Right renal cortex interstitium (tissue), 3 donors: ENCODE measurements at places on chromosomes 6 and 20. TPM values are rescaled to one million over a fixed set of nuclear protein-coding genes. Genes with fewer than 3 reads are reported as not detected.

The EIF2S2 gene
- 52.3 TPM for polyA plus RNA-seq

The HLA-DMB gene
- 80.3 TPM for polyA plus RNA-seq

The SLC22A3 gene
- 5.0 TPM for polyA plus RNA-seq

The CYP21A2 gene
- polyA plus RNA-seq: 0.58 TPM

GRCh38 chr6:66858196-66858595, 1151.2 kb upstream of the EYS start:
- no peak for DNase-seq

DNA sequence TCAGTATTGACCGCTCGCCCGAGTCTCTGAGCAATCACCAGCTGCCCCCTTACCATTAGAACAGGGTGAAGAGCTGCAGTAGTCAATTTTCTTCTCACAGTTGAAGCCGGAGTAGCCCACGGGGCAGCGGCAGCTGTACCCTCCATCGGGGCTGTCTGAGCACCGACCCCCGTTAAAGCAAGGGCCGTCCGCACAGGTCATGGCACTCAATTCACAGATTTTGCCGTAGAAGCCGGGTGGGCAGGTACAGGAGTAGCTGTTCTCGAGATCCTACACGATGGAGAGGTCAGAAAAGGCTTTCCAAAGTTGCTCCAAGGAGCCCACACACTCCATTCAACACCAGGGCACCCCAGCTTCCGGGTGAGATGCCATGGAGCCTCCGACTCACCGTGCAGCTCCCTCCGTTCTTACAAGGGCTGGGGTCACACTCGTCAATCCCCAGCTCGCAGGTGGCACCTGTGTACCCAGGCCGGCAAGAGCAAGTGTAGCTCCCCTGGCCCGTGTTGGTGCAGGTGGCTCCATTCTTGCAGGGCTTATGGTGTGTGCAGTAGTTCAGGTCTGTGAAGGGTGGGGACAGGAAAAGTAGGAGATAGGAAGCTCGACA, 5.9 kb downstream of the DLL1 start:
- DNase-seq: no peak

GRCh38 chr6:142846883-142847287, 98.1 kb downstream of the HIVEP2 start:
- DNase-seq: no peak

- peak; percentile 21 for DNase-seq
These were observed 995 bp upstream of the GSTA4 start for GRCh38 chr6:52995913-52996645.

- DNase-seq: no peak
These were observed 919.0 kb downstream of the KIF16B start for GRCh38 chr20:15654208-15654649.

DNA sequence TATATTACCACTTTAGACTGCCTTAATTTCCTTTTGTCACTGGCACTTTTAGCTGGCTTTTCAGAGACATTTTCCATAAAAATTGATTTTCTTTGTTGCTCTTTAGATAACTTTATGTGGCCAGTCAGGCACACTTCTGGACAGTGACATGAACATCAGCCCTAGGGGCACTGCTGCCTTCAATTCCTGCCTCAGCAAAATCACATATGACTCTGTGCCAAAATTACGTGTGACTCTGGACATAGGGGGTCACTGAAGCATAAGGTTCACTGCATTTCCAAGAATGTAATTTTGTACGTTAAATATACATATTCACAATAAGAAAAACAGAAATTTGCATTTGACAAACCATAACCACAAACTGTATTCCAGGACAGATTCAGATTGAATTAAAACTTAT, 66.5 kb downstream of the ESF1 start:
- no peak for DNase-seq

The ULBP3 gene
- 8.1 TPM for polyA plus RNA-seq

- DNase-seq: no peak
These were observed 67.6 kb downstream of the SLC22A2 start for GRCh38 chr6:160190973-160191372.

- DNase-seq: no peak
These were observed 34.5 kb downstream of the GFRA4 start for GRCh38 chr20:3628502-3629314.

DNA sequence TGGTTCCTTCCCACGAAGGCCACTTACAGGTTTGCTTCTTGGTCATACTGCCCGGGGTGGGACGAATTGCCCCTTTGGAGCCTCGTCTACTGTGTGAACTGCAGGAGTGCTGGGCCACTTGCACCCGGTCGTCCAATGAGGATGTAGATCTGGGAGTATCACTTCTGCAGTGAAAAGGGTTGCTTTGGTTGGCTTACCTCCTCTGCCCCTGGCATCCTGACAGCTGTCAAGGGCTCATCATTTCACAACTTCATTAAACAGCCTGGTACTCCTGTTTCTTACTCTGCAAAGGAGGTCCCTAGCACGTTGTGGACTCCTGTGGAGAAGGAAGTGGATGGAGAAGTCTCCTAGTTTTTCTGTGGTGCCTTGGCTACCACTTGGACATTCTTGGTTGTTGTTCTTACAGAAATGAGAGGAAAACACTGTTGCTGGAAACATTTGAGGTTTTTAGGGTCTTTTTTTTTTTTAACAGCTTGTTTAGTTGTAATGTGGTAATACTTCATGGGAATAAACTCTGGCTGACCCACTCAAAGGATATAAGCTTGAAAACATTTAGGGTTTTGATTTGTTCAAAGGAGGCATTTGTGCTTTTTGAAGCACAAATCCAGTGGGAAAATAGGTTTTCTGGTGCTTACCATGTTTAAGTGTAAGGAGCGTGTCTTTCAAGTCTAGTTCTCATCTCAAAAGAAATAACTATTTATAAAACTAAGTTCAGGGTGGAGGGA, 60.7 kb downstream of the AKAP12 start:
- DNase-seq: no peak

GRCh38 chr6:3838992-3839867, 9.9 kb upstream of the FAM50B start:
- no peak for DNase-seq

DNA sequence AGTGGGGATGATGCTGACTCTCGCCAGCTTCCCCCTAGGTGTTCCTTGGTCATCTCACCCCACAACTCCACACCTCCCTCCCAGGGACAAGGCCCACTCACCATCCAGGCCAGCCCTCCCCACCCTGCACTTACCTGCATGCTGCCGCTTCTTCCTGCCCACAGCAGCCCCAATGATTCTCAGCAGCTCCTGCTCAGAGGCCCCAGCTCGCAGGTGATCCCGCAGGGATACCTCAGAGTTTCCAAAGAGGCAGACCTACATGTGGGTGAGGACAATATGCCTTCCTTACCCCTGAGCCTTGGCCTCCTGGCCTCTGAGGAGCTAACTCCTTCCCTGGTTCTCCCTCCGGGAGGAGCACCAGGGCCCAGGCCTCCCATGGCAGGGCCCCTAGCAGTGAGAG, 24.6 kb downstream of the MOCS1 start:
- no peak for DNase-seq

DNA sequence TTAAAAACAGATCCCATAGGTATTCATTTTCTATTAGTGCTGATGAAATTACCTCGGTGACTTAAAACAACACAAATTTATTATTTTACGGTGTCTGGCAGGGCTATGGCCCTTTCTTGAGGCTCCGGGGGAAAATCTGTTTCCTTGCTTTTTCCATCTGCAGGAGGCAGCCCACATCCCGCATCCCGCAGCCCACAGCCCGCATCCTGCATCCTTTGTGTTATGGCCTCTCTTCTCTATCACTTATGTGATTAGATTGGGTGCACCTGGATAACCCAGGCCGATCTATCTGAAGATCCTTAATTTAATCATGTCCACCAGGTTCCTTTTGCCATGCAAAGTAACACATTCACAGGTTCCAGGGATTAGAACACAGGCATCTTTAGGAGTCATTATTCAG, 407.8 kb downstream of the CDC5L start:
- no peak for DNase-seq

The JAG1 gene
- polyA plus RNA-seq: 163 TPM

DNA sequence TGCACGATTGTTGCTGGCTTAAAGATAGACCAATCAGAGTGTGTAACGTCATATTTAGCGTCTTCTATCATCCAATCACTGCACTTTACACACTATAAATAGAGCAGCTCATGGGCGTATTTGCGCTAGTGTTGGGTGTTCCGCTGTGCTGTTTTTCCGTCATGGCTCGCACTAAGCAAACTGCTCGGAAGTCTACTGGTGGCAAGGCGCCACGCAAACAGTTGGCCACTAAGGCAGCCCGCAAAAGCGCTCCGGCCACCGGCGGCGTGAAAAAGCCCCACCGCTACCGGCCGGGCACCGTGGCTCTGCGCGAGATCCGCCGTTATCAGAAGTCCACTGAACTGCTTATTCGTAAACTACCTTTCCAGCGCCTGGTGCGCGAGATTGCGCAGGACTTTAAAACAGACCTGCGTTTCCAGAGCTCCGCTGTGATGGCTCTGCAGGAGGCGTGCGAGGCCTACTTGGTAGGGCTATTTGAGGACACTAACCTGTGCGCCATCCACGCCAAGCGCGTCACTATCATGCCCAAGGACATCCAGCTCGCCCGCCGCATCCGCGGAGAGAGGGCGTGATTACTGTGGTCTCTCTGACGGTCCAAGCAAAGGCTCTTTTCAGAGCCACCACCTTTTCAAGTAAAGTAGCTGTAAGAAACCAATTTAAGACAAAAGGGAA, 57.9 kb downstream of the TRIM38 start:
- DNase-seq: peak; percentile 94

The PNLDC1 gene
- polyA plus RNA-seq: 1.6 TPM

The PRND gene
- 4.2 TPM for polyA plus RNA-seq

The XKR7 gene
- polyA plus RNA-seq: 0.24 TPM

The SLC17A2 gene
- 0.35 TPM for polyA plus RNA-seq

- no peak for DNase-seq
These were observed 365.0 kb upstream of the ID4 start for GRCh38 chr6:19472153-19472552.

The HSPA1L gene
- 4.3 TPM for polyA plus RNA-seq

DNA sequence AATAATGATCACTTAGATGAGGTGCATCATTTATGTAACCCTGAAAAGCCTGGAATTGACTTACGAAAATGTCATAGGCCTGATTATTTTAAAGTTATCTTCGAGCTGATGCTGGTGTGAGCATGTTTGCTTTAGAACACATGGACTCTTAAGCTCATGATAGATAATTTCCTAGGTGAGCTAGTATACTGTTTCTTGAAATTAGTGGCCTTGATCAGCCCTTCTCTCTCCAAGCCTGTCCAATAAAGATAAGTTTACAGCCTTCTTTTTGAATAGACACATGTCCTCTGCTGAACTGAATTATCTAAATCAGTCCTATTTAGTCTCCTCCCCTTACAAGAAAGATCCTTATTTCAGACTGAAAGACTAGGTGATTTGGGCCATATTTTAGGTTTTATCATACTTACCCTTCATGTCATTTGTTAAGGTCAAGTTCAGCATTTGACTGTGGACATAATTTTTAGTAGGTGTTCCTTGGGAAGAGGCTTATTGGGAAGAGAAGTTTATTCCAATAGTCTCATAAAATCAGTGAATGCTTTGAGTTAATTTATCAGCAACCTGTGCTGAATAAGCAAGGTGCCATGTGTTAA, 15.3 kb downstream of the FOXO3 start:
- no peak for DNase-seq

DNA sequence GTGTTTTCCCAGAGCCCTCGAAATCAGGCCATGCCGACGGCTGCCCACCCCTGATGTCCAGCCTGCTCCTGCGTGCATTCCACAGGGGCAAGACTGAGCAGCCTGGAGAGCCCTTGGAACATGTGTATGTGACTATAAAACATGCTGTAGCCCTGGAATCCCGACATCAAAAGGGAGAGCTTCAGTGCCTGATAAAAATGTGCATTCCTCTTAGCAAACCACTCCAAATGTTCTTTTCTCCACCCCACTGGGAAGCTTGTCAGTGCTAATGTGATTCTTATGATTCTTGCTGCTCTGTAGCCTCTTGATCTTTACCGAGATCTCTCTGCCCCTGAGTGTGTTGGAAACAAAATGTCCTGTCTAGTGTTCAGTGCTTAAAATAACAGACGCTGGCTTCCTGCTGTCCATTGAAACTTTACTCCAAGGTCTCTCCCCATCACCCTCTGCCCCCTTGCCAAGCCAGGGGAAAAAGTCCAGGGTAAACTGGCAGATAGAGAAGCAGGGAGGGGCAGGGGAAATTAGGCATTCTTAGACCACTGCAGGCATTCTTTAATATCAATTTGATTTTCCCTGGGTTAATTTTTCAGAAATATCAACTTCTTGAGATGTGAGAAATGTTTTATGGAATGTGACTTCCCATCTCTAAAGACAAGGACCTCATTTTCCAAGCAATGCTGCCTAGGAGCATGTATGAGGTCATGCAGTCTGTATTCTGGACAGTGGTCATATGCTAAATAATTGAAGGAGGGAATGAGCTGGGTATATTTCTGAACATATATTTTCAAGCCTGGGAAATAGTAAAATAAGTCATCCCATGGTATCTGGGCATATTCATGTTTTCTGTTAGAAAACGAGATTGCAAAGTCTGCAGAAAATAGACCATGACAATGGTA, 73.8 kb upstream of the ISM1 start:
- DNase-seq: no peak

DNA sequence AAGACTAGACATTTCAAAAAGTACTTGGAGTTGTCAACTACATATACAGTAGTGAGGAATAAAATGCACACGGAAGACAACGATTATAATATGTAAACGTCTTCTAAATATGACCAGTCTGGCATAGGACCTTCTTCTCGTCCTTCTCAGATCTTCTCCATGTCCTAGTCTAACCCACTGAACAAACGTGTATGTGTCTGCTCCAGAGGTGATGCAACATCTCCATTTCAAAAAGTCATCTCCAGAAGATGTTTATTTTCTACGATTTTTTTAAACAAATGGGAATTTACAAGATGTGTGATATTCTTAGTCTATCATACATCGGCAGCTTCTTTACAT, 89.9 kb downstream of the GPX5 start:
- no peak for DNase-seq

The SS18L1 gene
- 19.0 TPM for polyA plus RNA-seq

GRCh38 chr6:101918471-101918870, 525.0 kb downstream of the GRIK2 start:
- DNase-seq: no peak

The PMEPA1 gene
- 21.3 TPM for polyA plus RNA-seq

DNA sequence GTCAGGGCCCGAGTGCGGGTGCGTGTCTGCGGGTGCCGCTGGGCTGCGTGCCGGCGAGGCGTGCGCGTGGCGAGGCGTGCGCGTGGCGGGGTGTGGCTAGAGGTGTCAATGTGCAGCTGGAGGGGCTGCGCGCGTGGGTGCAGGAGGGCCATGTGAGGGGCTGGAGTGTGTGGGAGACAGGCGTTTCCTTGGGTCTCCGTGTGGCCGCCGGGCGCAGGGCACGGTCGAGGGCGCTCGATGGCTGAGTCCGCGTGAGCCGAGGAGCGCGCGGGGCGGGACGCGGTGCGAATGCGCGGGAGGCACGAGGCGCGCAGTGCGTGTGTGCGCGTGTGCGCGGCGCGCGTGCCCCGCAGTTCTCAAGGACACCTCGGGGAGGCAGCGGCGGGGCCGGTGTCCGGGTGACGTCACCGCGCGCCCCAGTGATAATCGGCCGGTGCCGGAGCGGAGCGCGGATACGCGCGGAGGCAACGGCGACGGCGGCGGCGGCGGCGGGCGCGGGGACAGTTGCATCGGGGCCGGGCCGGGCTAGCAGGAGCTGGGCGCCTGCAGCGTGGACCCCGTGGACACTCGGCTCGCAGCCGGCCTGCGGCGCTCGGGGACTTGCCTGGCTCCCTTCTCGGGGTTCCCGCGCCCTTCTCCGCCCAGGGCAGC, 38.7 kb downstream of the YTHDF1 start:
- no peak for DNase-seq

GRCh38 chr20:44496976-44497375, 21.3 kb downstream of the TTPAL start:
- no peak for DNase-seq

The GPSM3 gene
- polyA plus RNA-seq: 7.7 TPM

The RGL2 gene
- polyA plus RNA-seq: 95.5 TPM

GRCh38 chr20:7490288-7490687, 450.0 kb downstream of the HAO1 start:
- no peak for DNase-seq

The LBP gene
- not detected for polyA plus RNA-seq
